ENCODE measurements at places on chromosomes 5 and 9.

GRCh38 chr9:121141706-121142105, 60.0 kb downstream of the RAB14 start:
- DNase-seq = no peak

DNA sequence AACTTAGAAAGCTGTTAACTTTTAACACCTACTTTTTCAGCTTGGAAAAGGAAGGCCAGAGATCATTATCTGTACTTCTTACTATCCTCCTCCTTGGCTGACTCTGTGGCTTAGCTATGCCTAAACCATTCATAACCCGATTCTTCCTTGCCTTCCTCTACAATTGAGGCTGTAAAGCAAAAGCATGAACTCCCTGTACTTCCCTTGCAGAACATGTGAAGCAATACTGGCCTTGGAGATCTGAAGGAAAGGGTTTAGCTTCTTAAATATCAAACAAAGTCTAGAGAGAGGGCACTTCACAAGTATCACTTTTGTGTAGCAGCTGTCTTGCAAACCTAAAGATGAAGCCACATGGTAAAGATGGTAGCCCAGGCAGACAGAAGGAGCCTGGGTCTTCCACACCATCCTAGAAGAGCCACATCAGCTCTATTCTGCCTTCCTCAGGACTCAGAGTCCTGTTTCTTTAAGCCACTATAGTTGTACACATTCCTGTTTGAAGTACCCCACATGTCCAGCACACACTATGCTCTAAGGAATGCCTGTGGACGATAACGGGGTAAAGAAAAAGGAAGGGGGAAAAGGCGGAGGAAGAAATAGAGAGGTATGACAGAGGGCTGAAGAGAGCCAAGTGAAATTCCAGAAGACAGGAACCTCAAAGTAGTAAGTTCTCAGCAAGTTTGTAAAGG, 169.2 kb downstream of the SLIT3 start:
- no peak for DNase-seq

DNA sequence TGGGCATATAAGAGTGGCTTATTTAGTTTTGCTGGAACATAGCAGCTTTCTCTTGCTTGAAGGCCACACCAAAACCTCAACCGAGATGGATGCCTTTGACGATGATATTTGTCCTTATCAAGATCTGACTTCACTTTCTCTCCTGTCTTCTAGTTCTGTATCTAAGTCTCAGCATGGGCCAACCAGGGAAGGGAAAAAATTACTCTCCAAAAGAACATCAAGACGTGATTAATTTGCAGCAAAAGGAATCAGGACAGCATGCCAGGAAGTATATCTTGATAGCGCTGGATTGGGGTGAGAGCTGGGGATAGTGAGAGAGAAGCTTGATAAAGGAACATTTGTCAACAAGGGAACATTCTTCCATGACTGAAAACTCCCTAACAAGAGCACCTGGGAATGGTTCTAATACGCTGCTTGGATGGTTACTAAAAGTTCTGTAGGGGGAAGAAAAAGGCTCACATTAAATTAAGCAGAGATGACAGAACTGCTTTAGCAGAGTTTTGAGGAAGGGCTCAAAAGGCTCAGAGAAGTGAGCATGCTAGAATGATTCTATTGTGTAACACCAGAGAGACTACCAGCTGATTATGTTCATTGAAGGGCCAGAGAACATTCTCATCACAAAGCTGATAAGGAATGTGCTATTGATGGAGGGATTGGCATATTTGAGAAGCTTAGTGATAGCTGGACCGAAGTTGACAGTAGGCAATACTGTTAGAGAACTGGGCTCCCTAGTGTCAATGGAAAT, 21.6 kb upstream of the ANXA1 start:
- DNase-seq = no peak

DNA sequence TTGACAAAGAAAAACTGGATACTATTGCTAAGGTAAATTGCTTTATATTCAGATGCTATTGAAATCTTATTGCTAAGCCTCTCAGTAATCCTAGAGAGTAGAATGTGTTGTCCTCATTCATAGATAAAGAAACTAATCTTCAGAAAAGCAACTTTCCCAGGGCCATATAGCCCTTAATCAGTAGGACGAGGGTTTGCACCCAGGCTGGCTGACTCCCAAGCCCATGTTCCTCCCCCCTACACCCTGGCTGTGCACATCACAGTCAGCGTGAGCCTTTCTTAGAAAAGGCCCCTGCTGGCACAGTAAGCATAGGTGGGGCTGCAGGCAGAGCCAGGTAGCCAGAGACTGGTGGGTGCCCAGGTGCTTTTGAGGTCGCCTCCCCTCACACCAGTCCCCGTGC, 15.8 kb upstream of the GLIPR2 start:
- DNase-seq = no peak

DNA sequence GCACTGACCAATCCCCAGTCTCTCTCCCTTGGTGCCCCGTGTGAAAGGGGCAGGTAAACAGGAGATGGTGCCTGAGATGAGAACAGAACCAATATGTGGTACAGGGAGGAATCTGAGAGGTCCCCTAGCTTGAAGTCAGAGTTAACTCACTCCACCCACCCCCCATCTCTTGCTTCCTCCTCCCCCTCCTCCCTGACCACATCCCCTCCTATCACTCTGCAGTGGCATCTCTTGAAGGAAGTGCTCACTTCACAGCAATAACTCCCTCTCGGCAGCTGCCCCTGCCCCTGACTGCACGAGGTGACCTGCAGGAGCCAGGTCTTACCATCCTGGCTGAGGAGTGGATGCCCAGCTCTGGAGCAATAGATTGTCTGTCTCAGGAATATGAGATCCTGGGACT, 224.0 kb downstream of the GAS1 start:
- DNase-seq = no peak

GRCh38 chr5:95063492-95063891, 221.4 kb downstream of the MCTP1 start:
- no peak for DNase-seq

GRCh38 chr5:135457424-135458071, 5.4 kb upstream of the TIFAB start:
- no peak for DNase-seq

DNA sequence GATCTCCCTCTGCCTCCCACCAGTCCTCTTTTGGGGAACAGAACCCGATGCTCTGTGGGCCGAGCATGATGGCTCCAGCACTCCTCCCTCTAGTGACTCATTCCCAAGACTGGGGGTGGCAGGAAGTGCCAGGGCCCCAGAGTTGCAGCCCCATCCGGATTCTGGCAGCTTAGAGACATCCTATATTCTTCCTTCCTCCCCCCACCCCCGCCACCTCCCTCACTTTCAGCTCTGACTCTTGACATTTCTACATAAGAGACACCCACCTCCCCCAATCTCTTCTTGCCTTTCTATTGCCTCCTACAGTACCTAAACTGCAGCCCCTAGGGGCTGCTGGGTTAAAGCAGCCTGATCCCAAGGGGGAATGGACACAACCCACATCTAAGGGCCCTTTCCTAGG, 47.1 kb upstream of the MATR3 start:
- no peak for DNase-seq

DNA sequence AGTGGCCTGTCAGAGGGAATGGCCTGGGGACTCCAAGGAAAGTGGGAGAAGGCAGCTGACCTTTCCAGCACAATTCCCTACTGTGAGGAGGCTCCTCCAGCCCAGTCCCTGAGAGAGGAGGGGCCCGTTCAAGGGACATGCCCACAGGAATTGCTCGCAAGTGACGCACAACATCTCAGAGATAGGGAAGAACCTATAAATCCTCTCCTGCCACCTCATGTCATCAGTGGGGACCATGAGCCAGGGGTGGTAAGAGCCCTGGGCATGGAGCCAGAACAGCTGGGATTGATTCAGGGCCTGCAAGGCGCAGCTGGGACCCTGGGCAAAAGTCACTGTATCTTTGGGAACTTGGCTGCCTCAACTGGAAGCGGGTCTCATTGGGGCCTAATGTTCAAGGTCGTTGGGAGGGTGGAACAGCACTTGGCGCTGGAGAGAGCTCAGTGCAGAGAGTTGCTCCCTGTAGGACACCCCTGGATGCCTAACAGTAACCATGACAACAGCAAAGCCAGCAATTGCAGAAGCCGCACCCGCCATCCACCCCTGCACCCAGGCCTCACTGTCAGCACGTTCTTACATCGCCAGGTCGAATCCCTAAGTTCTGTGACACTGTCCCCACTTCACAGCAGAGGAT, 41.3 kb upstream of the ORM1 start:
- peak; percentile 57 for DNase-seq

GRCh38 chr9:107858260-107858659, 368.7 kb upstream of the KLF4 start:
- DNase-seq = no peak

- DNase-seq = no peak
Measured at GRCh38 chr9:8179381-8180053, 379.9 kb upstream of the DMAC1 start.

DNA sequence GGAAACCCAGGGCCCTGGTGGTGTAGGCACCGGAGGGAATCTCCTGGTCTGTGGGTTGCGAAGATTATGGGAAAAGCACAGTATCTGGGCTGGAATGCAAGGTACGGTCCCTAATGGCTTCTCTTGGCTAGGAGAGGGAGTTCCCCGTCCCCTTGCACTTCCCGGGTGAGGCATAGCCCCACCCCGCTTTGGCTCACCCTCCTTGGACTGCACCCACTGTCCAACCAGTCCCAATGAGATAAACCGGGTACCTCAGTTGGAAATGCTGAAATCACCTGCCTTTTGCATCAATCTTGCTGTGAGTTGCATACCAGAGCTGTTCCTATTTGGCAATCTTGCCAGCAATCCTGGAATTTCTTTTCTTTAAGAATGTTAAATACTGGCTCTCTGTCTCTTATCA, 1429.1 kb downstream of the MAT2B start:
- DNase-seq = no peak

DNA sequence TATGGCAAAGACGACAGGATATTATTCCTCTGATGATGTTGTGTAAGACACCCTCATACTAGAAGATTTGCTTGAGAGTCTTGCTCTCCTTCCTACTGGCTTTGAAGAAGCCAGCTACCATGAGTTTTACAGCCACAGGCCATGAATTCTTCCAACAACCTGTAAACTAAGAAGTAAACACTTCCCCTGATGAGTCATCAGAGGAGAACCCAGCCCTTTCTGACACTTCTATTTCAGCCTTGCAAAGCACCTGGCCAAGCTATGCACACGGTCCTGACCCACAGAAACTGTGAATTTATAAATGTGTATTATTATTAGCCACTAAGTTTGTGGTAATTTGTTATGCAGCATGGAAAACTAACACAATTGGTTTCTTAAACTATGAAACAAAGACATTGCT, 288.8 kb upstream of the ADAMTSL1 start:
- DNase-seq = no peak

DNA sequence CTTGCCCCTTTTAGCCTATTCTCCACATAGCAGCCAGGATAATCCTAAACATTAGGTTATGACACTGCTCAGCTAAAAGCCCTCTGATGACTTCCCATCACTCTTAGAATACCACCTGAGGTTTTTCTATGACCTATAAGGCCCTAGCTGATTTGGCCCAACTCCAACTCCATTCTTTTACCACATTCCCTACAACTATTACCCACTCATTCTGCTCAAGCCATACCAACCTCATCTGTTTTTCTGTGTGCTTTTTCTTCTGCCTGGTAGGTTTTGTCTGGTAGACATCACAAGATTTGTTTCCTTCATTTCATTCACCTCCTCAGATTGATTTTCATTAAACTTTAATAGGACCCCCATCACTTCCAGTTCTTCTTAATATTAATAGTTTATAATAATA, 12.5 kb upstream of the FCHO2 start:
- DNase-seq = no peak

- no peak for DNase-seq
Measured at GRCh38 chr9:113572076-113572861, 108.7 kb downstream of the RGS3 start.

DNA sequence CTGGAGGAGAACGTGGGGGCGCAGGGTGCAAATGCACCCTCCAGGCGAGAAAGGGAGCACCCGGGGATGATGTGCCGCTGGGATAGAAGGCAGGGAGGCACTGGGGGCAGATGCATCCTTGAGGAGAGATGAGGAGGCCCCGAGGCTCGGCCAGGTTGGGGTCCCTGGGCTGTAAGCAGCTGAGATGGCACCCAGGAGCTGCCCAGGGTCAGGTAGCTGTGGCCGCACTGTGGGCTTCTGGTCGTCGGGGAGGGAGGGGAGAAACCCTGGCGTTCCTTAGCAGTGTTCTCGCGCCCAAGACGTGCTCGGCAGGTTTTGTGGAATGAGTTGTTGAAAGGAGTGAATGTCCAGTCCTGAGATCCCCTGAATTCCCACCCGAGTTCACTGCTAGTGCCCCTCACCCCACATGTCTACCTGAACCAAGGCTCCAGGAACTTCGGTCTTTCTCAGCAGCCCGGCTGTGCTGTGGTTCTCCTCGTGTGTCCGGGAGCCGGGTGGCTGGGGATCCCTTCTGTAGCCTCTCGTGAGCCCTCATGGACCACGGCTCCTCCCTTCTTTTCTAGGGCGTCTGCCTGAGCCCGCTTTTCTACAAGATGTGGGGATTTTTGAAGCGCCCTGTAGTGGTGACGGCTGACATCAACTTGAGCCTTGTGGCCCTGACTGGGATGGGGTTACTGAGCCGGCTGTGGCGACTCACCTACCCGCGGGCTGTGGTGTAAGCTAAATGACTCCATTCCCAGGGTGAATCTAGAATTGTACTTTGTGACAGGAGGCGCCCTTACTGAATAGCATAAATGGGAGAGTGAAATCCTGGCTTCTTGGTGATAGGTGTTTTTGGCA, 1.1 kb downstream of the POMT1 start:
- no peak for DNase-seq

DNA sequence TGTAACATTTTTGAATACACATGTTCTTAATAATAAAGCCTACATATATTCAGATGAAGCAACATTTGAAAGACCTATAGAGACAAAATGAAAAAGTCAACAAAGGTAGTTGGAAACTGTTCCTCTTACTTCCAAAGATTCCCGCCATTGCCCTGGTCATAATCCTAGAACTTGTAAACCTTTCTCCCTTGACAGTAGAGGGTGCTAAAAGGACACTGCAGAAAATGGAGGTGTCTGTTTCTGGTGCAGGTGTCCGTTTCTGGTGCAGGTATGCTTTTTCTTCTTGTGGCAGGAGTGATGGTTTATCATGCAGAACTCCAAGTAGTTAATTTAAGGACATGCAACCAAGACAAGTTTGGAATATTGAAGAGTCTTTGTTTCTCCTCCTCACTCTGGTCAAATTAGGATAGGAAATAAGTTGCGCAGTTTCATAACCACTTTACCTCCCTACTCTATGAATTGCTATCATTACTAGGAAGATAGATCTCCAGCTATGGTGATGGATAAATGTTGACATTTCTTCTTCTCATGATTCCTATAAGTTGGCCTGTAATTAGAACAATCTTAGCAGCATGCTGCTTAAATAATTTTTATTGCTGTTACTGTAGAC, 56.0 kb upstream of the FAM174A start:
- DNase-seq = no peak

GRCh38 chr9:4506490-4506889, 16.2 kb downstream of the SLC1A1 start:
- DNase-seq = no peak

- DNase-seq = no peak
Measured at GRCh38 chr5:109877670-109878045, 187.9 kb downstream of the MAN2A1 start.

- no peak for DNase-seq
Measured at GRCh38 chr5:32810804-32811203, 99.7 kb downstream of the NPR3 start.
